ENCODE measurements at places on chromosomes 1 and 21. TPM values are rescaled to one million over a fixed set of nuclear protein-coding genes. Genes with fewer than 3 reads are reported as not detected.

GRCh38 chr1:116492358-116492811 is 78.4 kb downstream of the CD58 start:
- no peak for DNase-seq

GRCh38 chr21:10521091-10521598 is at the start of gene TPTE:
Gene TPTE, plus strand, starts transcription at chr21:10521583. Its CDS starts 17,141 bp downstream, at chr21:10538724.
- DNase-seq, result no peak

Gene CEP85
- total RNA-seq, result 27.0 TPM

Gene SRM
- total RNA-seq, result 20.6 TPM

- no peak for DNase-seq
Measured at GRCh38 chr21:16180614-16181013, 450.8 kb downstream of the USP25 start.

GRCh38 chr1:154485910-154486496 is 16.0 kb upstream of the TDRD10 start:
- DNase-seq, result no peak

DNA sequence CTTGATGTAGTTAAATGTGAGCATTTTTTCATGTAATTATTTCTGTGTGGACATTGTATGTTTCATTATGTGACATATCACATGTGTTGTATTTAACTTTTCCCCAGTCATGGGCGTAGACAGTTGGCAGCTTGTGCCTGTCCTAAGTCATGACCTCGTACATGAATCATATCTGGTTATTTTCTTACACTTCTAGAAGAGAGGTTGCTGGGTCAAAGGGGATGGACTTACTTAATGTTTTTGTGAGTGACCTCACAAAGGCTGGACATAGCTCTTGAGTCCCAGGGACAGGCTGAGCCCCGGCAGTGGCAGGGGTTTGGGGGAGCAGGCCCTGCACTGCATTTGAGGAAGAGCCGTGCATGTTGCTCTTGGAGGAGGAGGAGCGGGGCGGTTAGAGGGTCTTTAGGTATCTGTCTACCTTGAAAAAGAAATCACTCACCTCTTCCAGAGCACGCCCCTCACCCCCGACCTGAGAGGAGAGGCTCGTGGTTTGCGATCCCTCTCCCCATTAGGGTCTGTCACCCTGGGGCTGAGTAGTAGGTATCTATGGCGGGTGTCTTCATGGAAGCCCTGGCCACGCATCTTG is 16.4 kb downstream of the IFNGR2 start:
- DNase-seq, result no peak

DNA sequence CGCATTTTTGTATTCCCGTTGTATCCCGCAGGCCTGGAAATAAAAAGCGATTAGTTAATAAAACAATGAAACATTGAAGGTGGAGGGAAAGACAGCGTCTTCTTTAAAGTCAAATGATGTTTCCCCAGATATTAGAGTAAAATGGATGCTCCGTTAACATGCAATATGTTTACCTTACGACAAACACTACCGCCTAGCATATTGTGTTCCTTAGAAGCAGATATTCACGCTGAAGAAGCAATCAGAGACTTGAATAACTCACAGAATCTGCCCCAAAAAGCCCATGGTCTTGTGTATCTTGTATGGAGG is 583 bp upstream of the B4GALT3 start:
- DNase-seq, result no peak
